NCI-H1417 (cell line): ENCODE measurements at places on chromosomes 1 and 21.

DNA sequence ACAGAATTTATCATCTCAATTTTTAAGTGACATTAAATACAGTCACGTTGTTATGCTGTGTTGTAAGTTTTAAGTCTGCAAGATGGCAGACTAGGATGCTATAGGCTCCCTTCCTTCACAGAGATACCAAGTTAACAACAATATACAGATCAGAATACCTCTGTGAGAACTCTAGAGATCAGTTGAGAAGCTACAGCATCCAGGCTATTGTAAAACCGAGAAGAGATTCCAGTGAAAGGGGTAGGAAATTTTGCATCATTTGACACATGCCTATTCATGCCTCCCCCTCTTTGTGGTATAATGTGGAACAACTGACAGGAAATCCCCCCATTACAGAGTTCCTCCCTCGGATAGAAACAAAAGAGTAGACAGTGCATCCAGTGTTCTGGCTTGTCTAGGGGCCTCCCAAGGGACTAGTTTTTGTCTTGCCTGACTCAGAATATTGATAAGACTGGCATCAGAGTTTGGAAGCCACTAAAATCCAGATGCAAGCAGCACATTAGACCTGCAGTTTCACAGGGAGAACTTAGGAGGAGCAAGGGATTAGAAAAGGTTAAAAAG lies 80.6 kb downstream of the LBR start:
- DNase-seq: no peak

DNA sequence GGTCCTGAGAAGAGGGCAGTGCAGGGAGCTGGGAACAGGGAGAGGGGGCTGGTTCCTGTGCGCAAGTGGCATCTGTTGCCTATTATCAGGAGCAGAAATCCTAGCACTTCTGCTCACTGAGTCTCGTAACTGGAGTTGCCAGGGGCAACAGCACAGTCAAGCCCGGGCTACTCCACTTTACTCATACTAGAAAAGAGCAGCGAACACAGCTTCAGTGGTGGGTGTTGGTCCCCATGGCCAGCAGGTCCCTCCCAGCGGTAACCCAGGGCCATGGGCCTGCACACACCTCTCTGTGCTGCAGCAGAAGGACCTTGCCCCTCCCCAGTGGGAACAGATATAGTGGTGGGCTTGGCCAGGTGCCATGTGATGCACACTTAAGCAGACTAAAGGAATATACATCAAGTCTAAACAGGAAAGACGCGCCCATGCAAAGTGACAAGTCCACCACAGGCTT lies 8.5 kb downstream of the PYCR2 start:
- DNase-seq: peak; percentile 28

GRCh38 chr1:209589440-209589839 lies 5.9 kb downstream of the CAMK1G start:
- DNase-seq: no peak

- DNase-seq: no peak
These were observed 31.2 kb upstream of the CSF3R start for GRCh38 chr1:36513676-36514473.

GRCh38 chr1:223711173-223711572 lies 1.2 kb upstream of the CAPN2 start:
- DNase-seq: no peak
